ENCODE measurements at places on chromosomes 1 and 21.

- DNase-seq: no peak
Observed at GRCh38 chr1:30101487-30102227, 621.7 kb downstream of the MATN1 start.

DNA sequence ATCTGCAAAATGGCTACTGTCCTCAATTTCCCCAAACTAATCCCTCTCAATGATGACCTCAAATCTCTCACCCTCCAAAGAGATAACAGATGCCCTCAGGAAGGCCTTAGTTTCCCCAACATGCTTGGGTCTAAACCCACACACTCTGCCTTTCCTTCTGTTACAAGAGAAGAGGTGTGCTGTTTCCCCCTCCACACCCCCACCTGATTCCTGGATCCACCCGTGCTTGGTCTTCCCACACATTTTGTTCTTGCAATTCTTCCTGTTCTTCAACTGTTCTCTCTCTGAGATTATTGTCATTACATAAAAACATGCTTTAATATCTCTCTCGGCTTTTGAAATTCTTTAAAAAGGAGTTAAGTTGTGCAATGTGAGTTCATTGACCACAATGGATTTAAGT lies 5.7 kb upstream of the CBR3 start:
- no peak for DNase-seq

GRCh38 chr1:27562021-27562420 lies 41.9 kb downstream of the AHDC1 start:
- DNase-seq: no peak

DNA sequence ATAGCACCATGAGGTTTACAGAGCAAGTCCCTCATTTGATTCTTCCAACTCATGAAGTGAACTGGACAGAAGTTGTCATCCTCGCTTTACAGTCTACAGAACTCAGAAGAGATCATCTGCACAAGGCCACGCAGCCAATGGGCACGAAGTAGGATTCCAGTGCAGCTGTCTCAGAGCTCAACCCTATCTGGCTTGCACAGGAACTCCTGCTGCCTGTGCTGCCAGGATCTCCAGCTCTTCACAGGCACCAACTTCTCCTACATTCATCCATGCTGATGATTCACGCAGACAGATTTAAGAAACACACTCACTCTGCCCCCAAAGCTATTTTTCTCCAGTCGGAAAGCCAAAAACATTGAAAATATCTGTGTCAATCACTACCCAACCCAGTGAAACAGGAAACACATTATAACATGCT lies 157.0 kb downstream of the RERE start:
- no peak for DNase-seq

- DNase-seq: no peak
Observed at GRCh38 chr1:59714219-59714618, 100.5 kb upstream of the HOOK1 start.

DNA sequence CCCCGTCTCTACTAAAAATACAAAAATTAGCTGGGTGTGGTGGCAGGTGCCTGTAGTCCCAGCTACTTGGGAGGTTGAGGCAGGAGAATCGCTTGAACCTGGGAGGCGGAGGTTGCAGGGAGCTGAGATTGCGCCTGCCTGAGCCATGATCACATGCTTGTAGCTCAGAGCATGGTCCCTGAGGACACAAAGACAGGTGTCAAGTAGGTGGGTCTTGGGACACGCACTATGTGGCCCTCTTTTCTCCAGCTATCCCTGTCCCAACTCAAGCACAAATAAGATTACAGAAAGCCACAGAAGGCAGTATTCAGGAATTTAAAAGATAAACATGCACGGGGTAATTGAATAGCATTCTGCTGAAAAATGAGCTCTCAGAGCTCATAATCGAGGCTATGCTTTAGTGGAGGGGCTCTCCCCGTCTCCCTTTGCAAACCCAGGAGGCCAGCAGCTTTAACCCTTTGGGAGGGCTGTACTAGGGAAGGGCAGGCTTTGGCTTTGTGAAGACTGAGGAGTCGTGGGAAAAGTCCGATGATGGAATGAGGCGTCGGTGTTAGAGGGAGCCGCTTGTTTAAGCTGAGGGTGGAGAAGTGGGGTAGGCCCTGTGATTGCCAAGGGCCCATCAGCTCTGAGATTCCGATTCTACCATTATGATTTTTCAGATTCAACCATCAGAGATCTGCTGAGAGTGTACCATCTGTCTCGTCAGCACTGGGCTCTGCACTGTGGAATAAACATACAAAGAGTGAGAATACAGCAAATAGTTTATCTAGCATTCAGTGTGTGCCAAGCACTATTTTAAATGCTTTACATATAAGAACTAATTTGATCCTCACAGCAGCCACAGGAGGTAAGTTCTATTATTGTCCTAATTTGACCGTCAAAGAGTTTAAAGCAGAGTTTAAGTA lies 59.7 kb upstream of the CD34 start:
- DNase-seq: no peak

Data from activated naive CD4-positive, alpha-beta T cell (primary cell).